HepG2 (cell line): ENCODE measurements at places on chromosomes 5 and 9. TPM values are rescaled to one million over a fixed set of nuclear protein-coding genes. Genes with fewer than 3 reads are reported as not detected.
A peak's percentile ranks its signal among the peaks of the same experiment; 100 is the strongest.

Gene DMGDH
- total RNA-seq, result 4.6 and 7.9 TPM in 2 replicates

Gene C9orf153
- 0.44 TPM in 1 of 2 replicates, not detected in the other for total RNA-seq

Gene ST8SIA4
- total RNA-seq, result not detected in 2 replicates

Gene F12
- 1.3 and 3.0 TPM in 2 replicates for total RNA-seq

Gene PCSK1
- total RNA-seq, result not detected in 2 replicates

DNA sequence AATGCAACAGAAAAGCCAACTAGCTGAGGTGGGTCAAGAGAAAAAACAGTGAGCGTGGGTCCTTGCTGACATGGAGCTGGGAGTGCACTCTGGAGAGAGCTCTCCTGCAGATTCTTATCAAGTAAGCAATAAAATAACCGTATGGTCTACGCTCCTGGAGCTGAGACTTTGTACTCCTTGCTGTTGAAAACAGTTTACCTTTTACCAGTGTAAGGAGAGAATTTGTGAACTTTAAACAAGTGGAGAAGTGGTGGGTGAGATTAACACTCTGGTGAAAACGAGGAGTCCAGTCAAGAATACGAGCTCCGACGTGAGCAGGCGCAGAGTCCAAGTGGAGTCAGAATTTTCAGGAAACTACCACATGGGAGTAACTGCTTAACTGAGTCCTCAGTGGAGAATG is 156.1 kb upstream of the ERCC6L2 start:
- H3K4me3 ChIP-seq, result no peak overlapping the region
- H3K27me3 ChIP-seq, result no peaks in the 10 kb centered on the region
- DNase-seq, result no peak
- H3K36me3 ChIP-seq, result no peaks in the 10 kb centered on the region
- peaks cover 46% of the 10 kb centered on the region for H3K4me1 ChIP-seq

GRCh38 chr5:44189255-44189654 is 200.0 kb downstream of the FGF10 start:
- H3K4me3 ChIP-seq, result no peak overlapping the region
- no peak overlapping the region for H3K27ac ChIP-seq
- no peak for DNase-seq
- no peaks in the 10 kb centered on the region for H3K27me3 ChIP-seq
- no peaks in the 10 kb centered on the region for H3K4me1 ChIP-seq

DNA sequence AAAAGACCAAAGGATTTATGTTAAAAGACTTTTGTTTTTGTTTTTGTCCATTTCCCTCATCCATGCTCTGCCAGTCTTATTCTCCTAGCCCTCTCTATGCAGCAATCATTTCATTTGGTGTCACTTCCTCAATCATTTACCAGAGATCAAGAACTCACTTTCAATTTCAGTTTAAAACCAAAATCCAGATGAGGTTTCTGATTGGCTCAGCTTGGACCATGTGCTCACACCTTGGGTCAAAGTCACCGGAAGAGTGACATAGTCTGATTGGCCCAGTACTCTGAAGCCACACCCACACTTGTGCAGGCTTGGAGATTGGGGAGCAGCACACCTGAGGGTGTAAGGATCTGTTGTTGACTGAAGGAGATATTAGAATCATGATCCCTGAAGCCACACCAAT is 79.6 kb downstream of the TLR4 start:
- no peak overlapping the region for H3K27ac ChIP-seq
- DNase-seq, result no peak
- H3K4me1 ChIP-seq, result no peaks in the 10 kb centered on the region
- no peak overlapping the region for H3K4me3 ChIP-seq
- no peaks in the 10 kb centered on the region for H3K27me3 ChIP-seq
- H3K36me3 ChIP-seq, result no peaks in the 10 kb centered on the region

- H3K27me3 ChIP-seq, result no peaks in the 10 kb centered on the region
- H3K36me3 ChIP-seq, result peaks cover 19% of the 10 kb centered on the region; the same call in 2 of the 3 replicates
- H3K4me3 ChIP-seq, result no peak overlapping the region
- H3K4me1 ChIP-seq, result peaks cover 75% of the 10 kb centered on the region
- peak overlapping the region; percentile 9 for H3K27ac ChIP-seq
Measured at GRCh38 chr9:133881671-133882381, 110.3 kb downstream of the VAV2 start.

DNA sequence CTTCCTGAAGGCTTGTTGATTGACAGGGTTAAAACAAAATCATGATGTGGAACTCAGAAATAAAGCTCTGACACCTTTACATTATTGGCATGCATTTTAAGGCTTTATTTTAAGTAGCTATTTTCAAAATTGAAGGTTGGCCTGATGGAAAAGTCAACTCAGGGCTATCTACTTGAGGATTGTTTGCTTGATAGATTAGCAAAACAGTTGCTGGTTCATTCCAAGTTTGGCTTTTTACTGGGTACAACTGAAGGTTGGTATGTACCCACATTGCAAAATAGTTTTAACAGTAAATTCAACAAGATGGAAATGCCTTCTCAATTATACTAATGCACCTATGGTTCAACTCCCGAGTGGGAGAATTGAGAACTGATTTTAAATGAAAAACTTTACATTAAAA is 161.8 kb upstream of the ELL2 start:
- H3K27ac ChIP-seq, result peak overlapping the region; percentile 86
- H3K4me3 ChIP-seq, result no peak overlapping the region
- DNase-seq, result peak; percentile 83
- H3K36me3 ChIP-seq, result no peaks in the 10 kb centered on the region
- H3K27me3 ChIP-seq, result no peaks in the 10 kb centered on the region

GRCh38 chr5:164553851-164554250 is 1048.4 kb downstream of the MAT2B start:
- H3K4me1 ChIP-seq, result no peaks in the 10 kb centered on the region
- H3K4me3 ChIP-seq, result no peak overlapping the region
- no peak for DNase-seq
- H3K27me3 ChIP-seq, result no peaks in the 10 kb centered on the region
- no peak overlapping the region for H3K27ac ChIP-seq
- H3K36me3 ChIP-seq, result no peaks in the 10 kb centered on the region

DNA sequence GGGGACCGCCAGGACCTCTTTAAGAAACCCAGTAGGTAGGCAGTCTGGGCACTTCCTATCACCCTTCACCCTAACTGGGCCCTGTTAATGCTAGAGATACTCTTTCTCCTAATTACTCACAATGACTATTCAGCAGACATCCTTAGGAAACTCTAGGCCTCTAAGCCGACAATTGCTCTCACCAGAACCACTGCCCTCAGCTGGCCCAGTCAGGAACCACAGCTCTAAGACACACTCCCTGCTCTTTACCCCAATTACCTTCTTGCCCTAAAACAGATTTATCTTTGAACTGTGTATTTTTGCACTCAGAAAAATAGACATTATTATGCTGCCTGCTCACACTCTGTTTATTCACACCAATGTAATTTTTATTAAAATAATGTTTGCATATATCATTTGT is 432.6 kb upstream of the SLC30A5 start:
- DNase-seq, result peak; percentile 3
- H3K27ac ChIP-seq, result no peak overlapping the region
- no peak overlapping the region for H3K4me3 ChIP-seq

DNA sequence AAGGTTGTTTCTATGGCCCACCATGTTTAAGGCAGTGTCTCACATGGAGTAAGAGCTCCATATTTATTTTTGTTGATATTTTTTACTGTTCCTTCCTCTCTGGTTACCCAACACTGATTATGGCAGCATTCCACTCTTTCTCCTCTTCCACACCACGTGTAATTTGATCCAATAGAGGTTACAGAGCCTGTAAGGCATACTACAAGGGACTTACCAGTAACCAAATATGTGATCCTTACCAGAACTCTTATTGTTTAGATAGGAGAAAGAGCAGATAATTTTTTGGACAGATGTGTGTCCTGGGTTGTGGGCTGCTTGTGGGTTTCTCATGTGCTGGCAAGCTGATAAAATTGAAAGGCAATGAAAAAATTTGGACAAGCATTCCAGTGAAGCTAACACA is 261.3 kb downstream of the TMEM167A start:
- no peak for DNase-seq
- no peak overlapping the region for H3K4me3 ChIP-seq
- H3K27ac ChIP-seq, result no peak overlapping the region
- H3K36me3 ChIP-seq, result no peaks in the 10 kb centered on the region

DNA sequence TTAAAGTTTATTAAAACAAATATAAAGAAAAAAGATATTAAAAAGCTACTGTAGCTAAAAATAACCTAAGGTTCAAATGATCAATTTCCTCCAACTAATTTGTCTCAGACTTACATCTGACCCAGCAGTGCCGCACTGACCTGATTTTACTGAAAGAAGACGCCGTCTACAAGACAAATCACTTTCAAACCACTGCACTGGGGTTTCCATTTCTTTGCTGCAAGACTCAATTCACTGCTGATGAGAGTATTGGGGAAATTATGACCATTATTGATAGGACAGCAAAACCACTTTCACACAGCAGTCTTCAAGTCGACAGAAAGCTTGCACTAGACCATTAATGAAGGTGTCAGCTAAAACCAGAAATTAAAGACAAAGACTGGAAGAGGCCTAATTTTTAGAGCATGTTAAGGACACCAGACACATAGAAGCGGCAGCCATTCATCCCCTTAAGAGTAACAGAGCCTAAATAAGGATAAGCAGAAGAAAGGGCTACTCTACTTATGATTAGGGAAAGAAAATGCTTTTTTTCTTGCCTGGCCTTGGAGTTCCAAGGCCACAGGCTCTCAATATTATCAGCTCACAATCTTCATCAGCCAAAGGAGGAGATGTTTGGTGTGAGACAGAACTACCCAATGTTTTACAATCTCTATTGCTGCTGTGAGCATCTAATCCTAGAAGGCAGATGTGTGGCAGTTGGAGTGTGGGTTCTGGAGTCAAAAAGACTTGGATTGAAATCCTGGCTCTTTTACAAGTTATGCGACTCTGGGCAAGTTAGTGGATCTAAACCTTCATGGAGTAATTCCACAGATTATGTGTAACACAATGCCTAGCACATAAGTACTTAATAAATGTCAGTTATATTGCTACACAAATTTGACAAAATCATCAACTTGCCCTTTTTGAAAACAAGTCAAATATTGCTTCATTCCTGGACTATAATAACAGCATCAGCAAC is 190.7 kb downstream of the MAPKAP1 start:
- H3K27me3 ChIP-seq, result no peaks in the 10 kb centered on the region
- H3K4me1 ChIP-seq, result peaks cover 19% of the 10 kb centered on the region
- H3K27ac ChIP-seq, result no peak overlapping the region
- no peaks in the 10 kb centered on the region; the same call in 1 of the 2 replicates for H3K36me3 ChIP-seq
- H3K4me3 ChIP-seq, result no peak overlapping the region
